ENCODE measurements at places on chromosomes 16 and 17. TPM values are rescaled to one million over a fixed set of nuclear protein-coding genes. Genes with fewer than 3 reads are reported as not detected.

GRCh38 chr17:48314716-48315115 is 115.3 kb downstream of the SKAP1 start:
- DNase-seq = no peak

- no peak for DNase-seq
These were observed 203.5 kb downstream of the CBLN1 start for GRCh38 chr16:49078104-49078503.

GRCh38 chr17:80596760-80597608 is 52.3 kb downstream of the RPTOR start:
- no peak for DNase-seq

- no peak for DNase-seq
These were observed 5.3 kb upstream of the C16orf74 start for GRCh38 chr16:85755929-85756768.

DNA sequence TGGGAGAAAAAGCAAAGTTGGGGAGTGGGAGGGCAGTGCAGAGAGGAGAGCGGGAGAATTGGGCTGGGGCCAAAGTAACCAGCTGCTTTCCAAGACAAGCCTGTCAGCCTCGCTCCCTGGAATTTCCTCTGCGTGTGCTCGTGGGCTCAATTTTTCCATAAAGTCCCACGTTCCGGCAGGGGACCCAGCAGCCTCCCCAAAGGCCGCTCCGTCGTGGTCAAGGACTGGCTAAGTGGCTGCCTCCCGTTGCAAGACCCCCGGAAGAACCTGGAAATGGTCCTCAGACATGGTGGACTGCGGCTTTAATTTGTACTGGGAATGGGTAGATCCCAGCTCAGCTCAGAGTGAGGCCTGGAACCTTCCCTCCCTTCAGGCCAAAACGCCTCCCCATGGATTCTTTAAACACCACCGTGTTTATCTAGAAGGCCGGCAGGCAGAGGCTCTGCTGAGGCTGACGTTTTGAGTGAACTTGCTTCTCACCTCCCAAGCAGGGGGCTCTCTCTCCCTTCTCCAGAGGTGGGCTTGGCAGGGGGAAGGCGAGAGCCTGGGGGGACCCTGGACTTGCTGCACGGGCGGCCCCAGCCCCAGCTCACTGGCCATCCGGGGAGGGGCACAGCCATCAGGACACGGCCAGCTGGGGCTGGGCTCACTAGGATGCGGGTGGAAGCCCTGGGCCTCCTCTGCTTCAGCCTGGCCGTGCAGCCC is 190.0 kb downstream of the C16orf95 start:
- no peak for DNase-seq

DNA sequence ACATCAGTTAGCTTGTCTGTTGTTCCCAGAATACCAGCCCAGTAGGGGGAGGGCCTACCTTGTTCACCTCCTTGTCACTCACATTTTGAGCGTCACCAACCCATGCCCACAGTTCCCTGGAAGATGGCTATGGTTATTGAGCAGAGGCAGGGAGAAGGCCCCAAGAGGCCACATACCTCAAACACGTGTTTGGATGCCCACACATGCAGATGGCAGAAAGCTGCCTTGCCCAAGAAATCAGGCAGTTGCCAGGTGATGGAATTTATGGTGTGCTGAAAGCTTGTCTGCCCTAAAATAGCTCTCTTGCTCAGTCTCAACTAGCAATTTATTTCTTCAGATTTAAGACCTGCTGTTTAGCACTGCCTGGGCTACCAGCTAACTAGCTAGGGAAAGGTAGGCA is 16.5 kb upstream of the CMTM4 start:
- DNase-seq = no peak

- no peak for DNase-seq
These were observed 1.4 kb downstream of the PLCD3 start for GRCh38 chr17:45130681-45131615.

DNA sequence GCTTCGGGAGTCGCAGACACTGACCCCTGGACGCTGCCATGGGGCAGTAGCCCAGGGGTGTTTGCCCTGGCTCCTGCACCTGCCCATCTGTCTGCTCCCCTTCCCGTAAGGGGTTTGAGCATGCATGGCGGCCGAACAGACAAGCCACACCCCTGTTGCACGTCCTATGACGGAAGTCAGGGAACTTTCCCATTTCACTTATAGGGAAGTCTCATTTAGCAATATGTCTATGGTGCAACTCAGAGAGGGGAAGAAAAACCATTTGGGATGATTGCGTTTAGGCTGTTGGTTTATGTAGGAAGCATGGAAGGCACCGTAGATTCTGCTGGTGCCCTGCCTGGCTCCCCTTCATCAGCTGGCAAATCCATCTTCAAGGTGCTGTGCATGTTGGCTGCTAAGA is 112.5 kb downstream of the HAPSTR1 start:
- DNase-seq = no peak

GRCh38 chr17:35849469-35850348 is 19.0 kb downstream of the HEATR9 start:
- DNase-seq = peak; percentile 37

- DNase-seq = no peak
These were observed 61.6 kb downstream of the SKAP1 start for GRCh38 chr17:48368352-48368908.

- no peak for DNase-seq
These were observed 2.8 kb downstream of the MEOX1 start for GRCh38 chr17:43658900-43659299.

DNA sequence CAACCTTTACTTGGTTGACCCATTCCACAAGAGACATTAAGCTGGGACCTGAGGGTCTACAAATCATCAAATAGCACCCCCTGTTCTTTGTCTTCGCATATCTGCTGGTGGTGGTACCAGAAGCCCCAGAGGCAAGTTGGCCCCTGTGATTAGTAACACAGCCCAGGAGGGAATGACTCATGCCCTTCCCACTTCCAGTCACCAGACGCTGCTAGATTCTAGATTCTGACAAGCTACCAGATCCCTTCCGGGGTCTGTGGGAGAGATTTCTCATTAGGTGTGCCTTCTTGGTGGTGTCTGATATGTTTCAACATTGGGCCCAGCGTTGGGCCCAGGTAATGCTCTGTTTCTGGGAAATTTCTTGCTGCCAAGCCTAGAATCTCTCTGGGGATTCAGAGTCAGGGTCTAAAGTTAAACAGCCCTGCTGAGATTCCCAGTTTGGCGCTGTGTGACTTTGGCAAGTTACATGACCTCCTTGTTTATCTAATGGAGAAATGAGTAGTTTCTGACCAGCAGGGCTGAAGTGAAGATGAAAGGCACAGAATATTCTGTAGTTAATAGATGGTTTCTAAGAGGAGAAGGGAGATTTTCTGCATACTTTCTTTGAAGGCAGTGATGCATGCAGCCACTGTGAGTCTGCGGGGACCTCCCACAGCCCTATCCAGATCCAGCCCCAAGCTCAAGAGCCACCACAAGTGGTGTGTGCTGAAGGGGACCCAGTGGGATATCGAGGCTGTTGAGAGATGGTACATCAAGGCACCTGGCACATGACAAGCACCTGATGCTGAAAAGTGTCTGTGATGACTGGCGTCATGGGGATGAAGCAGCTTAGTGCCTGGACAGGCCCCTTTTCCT is 3.9 kb downstream of the TRPV2 start:
- peak; percentile 39 for DNase-seq

GRCh38 chr16:62475573-62475972 is 439.3 kb upstream of the CDH8 start:
- DNase-seq = no peak

DNA sequence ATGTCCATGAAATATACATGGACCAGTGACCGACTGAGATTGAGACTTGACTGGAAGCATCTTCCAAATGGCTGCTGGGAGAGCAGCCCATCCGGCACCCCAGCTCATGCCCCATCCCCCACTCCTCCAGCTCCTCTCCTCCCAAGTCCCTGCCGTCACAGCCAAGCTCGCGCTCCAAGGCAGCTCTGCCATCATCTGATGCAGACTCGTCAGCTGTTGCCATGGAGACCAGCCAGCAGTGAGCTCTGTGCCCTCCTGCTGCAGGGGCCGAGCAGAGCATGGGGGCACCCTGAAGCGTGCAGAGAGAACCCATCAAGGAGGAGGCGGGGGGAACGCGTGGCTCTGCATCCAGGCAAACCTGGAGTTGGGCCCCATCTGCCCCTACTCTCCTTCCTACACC is 74.5 kb upstream of the TNRC6C start:
- DNase-seq = no peak

- no peak for DNase-seq
These were observed 28.5 kb upstream of the MEAK7 start for GRCh38 chr16:84532855-84533486.

DNA sequence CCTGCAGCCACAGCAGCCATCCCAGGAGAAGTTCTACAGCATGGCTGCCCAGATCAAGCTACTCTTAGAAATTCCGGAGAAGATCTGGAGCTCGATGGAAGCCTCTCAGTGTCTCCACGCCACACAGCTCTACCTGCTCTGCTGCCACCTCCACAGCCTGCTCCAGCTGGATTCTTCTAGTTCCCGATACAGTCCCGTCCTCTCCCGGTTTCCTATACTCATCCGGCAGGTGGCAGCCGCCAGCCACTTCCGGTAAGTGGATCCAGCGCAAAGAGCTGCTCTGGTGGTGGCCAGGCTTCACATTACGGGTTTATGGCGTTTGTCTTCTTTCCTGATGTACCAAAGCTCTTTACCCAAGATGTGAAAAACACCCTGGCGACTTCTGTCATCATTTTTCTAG is 3.6 kb downstream of the COG1 start:
- DNase-seq = no peak

DNA sequence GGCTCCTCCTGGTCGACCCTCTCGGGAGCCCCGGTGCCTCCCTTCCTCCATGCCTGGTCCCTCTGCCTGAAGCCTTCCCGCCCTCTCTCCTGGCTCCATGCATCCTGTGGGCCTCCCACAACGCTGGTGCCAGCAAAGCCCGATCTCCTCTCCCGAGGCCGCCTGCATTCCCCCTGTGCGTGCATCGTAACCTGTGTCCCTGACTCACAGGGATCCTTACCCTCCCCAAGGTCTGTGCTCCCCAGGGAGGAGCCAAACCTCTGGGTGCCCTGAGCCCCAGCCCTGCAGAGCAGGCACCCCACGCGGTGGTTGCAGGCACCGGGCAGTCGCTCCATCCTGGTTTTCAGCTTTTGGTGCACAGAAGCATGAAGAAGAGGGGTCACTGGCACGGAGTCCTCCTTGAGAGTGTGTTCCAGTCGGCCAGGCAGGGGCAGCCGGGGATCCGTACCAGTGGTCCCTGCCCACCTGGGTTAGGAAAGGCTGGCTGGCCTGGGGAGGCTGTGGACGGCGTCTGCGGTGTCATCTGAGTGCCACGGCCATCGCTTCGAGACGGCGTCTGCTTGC is 1.8 kb upstream of the ENPP7 start:
- DNase-seq = no peak

DNA sequence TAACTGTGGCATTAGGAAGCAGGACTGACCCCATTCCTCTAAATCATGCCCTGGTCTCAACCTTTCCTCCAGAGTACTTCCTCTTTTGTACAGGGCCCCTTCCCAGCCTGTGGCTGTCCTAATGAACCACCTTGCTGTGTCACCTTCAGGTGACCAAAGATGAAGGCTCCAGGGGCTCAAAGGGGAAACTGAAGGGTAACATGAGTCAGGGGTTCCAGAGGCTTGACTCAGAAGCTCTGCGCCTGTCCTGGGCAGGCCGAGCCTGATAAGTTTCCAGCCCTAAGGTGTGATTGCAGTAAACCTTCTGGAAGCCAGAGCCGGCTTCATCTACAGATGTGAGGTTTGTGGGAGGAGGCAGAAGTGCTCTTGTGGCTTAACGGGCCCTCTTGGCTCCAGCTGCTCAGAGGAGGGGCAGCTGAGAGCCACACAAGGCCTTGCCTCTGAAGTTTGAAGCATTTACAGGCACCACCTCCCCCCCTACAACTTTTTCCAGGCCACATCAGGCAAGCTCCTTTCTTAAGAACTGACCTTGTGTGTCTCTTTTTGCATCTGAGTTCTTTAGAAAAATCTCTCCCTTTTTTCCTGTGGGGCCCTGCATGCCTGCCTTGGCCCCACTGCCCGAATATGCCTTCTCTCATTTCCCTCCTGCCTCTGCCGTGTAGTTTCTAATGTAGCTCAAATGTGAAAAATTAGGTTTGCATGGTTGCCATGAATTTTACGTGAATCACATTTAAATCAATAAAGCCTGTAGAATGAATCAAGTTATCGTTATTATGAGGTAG is 149.9 kb downstream of the CLEC16A start:
- DNase-seq = peak; percentile 77

Gene TEKT3
- not detected for total RNA-seq

Gene FBXW10
- total RNA-seq = under 0.01 TPM

Gene ABCC11
- total RNA-seq = under 0.01 TPM

Gene OR1E1
- not detected for total RNA-seq

Gene MAP2K4
- 10.0 TPM for total RNA-seq

Gene ZCCHC14
- total RNA-seq = 7.0 TPM

Gene WIPI1
- 4.6 TPM for total RNA-seq

Gene HYDIN
- 0.27 TPM for total RNA-seq

Gene KRTAP4-3
- not detected for total RNA-seq

Gene SCIMP
- total RNA-seq = 0.54 TPM

Gene TBC1D3E
- not detected for total RNA-seq

Gene STX8
- total RNA-seq = 19.7 TPM

Gene GSE1
- total RNA-seq = 112 TPM

Gene C17orf78
- not detected for total RNA-seq

Gene CRHR1
- under 0.01 TPM for total RNA-seq

Measured in hematopoietic multipotent progenitor cell (in vitro differentiated cells).